Thymus (tissue), 14 donors: ENCODE measurements at places on chromosomes 6 and 20. TPM values are rescaled to one million over a fixed set of nuclear protein-coding genes. Genes with fewer than 3 reads are reported as not detected.

DNA sequence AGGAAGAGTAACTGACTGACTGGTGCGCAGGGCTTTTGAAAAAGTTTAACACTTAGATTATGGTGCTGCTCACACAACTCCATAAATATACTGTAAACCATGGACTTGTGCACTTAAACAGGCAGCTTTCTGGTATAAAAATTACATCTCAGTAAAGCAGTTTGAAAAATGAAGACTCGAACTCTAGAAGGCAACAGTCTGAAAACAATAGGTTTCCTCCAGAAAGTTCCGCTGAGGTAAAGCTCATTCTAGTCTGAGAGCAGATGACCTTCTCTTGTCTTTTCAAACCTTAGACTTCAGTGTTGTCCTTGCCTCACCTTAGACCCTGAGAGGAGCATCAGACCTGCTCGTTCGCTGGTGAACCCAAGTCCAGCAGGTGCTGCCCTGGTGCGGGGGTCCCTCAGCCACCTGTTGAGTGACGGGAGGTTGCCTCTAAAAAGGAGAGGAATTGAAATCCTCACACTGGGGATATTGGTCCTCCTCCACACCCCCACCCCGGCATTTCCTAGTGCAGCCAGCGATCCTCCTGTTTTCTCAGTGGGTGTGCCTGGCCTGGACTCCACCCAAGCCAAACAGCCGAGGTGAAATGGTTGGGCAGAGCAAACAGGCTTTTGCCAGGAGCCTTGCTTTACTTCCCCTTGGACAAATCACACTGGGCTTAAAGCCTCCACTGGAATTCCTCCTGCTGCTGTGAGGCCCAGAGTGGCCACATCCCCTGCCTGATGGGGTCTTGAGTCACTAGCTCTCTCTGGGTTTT, 14.7 kb upstream of the PYGB start:
- DNase-seq: no peak
- H3K4me1 ChIP-seq: no peaks in the 10 kb centered on the region
- peaks cover 6% of the 10 kb centered on the region for H3K36me3 ChIP-seq
- no peak overlapping the region for H3K27ac ChIP-seq

DNA sequence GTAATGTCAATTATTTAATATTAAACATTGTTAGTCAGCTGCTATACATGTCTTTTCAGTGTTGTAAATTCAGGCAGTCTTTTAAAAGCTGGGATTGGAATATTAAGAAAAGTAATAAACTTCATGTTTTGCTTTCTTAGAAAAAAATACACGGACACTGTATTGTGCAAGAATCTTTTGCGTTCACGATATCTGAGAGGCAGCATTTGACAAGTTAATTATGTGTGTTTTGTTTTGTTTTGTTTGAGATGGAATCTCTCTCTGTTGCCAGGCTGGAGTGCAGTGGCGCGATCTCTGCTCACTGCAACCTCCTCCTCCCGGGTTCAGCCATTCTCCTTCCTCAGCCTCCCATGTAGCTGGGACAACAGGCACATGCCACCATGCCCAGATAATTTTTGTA, 1661.3 kb downstream of the HACE1 start:
- H3K36me3 ChIP-seq: no peaks in the 10 kb centered on the region
- no peak for DNase-seq
- H3K27ac ChIP-seq: no peak overlapping the region
- no peaks in the 10 kb centered on the region for H3K27me3 ChIP-seq
- H3K4me1 ChIP-seq: no peaks in the 10 kb centered on the region

The PROKR2 gene
- not detected for total RNA-seq

DNA sequence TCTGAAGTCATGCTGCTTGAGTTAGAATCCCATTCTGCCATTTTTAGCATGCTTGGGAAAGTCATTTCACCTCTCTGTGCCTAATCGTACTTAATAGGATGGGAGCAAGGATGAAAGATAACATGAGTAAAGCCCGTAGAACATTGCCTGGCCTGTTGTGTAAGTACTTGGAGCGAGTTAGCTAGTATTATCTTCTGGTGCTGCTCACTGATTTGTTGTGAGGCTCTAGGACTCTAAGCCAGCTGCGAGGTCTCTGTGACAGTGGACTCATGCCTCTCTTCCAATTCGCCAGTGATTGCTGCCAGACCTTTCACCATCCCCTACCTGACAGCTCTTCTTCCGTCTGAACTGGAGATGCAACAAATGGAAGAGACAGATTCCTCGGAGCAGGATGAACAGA, 17.8 kb downstream of the TAF8 start:
- H3K4me3 ChIP-seq: no peak overlapping the region
- H3K4me1 ChIP-seq: no peaks in the 10 kb centered on the region
- peaks cover 74% of the 10 kb centered on the region for H3K36me3 ChIP-seq
- no peak for DNase-seq
- no peaks in the 10 kb centered on the region for H3K27me3 ChIP-seq
- H3K27ac ChIP-seq: no peak overlapping the region

GRCh38 chr6:44222486-44223318, 693 bp upstream of the SLC29A1 start:
- peak overlapping the region; percentile 74 for H3K4me3 ChIP-seq
- no peak for DNase-seq
- H3K36me3 ChIP-seq: no peaks in the 10 kb centered on the region
- H3K4me1 ChIP-seq: peaks cover 92% of the 10 kb centered on the region

- no peaks in the 10 kb centered on the region for H3K27me3 ChIP-seq
- no peaks in the 10 kb centered on the region for H3K4me1 ChIP-seq
- H3K36me3 ChIP-seq: no peaks in the 10 kb centered on the region
- no peak overlapping the region for H3K4me3 ChIP-seq
- H3K27ac ChIP-seq: no peak overlapping the region
- no peak for DNase-seq
These were observed 96.8 kb upstream of the MLIP start for GRCh38 chr6:54014440-54014839.

- no peaks in the 10 kb centered on the region for H3K27me3 ChIP-seq
These were observed 1.1 kb upstream of the PHF10 start for GRCh38 chr6:169725125-169726048.

DNA sequence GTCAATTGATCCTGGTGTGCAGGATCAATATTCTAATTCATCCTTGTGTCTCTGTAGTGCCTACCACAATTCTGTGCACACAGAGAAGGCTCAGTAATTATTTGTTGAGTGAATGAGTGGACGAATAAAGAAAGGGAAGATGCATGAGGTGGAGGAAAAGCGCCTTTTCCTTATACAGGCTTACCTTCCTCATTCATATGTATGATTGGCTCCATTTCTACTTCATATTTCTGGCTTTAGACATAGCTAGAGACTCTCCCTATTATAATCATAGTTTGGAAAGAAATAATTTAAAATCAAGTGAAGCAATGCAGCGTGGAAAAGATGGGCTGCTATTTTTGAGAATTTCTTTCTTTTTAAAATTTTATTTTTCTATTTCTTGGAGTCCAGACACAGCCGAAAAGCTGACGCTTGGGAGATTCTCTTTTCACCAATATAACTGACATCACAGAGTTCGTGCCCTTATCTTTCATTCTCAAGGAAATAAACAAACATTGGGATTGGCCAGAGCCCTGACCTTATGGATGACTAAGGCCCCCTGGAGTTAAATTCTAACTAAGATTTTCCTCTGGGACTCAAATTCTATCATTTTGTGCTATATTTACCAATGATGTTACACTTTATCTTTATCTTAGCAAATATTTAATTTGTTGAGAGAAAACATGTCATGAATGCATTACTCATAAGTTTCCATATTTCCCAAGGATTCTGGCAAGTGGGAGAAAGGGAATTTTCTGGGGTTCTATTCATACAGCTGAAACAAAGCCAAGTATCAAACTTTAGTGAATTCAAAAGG, 48.1 kb downstream of the PRL start:
- no peak overlapping the region for H3K4me3 ChIP-seq
- no peak overlapping the region for H3K27ac ChIP-seq
- peaks cover 3% of the 10 kb centered on the region for H3K4me1 ChIP-seq
- DNase-seq: no peak

The SYCP2L gene
- 0.99 TPM for total RNA-seq

GRCh38 chr6:28673787-28674671, 148.3 kb downstream of the GPX5 start:
- DNase-seq: no peak
- H3K27me3 ChIP-seq: peaks cover 11% of the 10 kb centered on the region
- H3K27ac ChIP-seq: no peak overlapping the region
- H3K4me1 ChIP-seq: no peaks in the 10 kb centered on the region

- H3K36me3 ChIP-seq: no peaks in the 10 kb centered on the region
- H3K4me1 ChIP-seq: no peaks in the 10 kb centered on the region
- H3K27me3 ChIP-seq: no peaks in the 10 kb centered on the region
- no peak overlapping the region for H3K4me3 ChIP-seq
- no peak for DNase-seq
These were observed 159.8 kb downstream of the ZFP64 start for GRCh38 chr20:52031563-52032303.

DNA sequence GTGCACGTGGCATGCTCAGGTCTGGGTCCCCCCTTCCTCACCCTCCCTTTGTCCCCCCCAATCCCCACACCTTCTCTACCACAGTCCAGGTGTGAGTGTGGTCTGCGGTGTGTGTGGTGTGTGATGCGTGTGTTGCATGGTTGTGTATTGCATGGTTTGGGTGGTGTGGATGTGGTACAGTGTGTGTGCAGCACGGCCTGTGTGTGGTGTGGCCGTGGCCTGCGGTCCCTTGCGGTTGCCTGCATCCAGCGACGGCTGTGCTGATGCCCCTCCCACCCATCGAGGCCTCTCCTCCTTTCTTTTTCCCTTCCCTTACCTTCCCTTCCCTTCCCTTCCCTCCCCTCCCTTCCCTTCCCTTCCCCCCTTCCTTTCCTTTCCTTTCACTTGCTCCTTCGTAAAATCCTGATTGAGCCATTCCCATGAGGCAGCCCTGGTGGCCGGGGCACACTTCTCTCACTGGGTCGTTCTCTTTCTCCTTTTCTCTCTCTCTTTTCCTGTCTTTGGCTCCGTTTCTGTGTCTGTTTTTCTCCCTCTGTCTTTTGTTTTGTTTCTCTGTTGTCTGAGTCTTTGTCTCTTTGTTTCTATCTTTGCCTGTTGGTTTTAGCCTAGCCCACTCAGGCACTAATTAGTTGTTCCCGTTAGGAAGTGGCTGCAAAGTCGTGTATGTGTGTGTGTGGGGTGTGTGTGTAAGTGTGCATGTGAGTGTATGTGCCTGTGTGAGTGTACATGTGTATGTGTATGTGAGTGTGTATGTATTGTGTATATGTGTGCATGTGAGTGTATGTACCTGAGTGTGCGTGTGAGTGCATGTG, 65.7 kb downstream of the SRC start:
- H3K4me3 ChIP-seq: peak overlapping the region; percentile 17
- H3K36me3 ChIP-seq: no peaks in the 10 kb centered on the region
- DNase-seq: peak; percentile 26
- peaks cover 12% of the 10 kb centered on the region for H3K27me3 ChIP-seq

GRCh38 chr6:75326557-75327258, 42.1 kb upstream of the TMEM30A start:
- H3K27ac ChIP-seq: no peak overlapping the region
- no peak overlapping the region for H3K4me3 ChIP-seq

- H3K27ac ChIP-seq: no peak overlapping the region
- H3K4me1 ChIP-seq: no peaks in the 10 kb centered on the region
- DNase-seq: no peak
- H3K4me3 ChIP-seq: no peak overlapping the region
- H3K36me3 ChIP-seq: no peaks in the 10 kb centered on the region
These were observed 50.8 kb downstream of the EYA2 start for GRCh38 chr20:46945465-46945864.

GRCh38 chr6:137256350-137257103, 37.3 kb upstream of the IFNGR1 start:
- DNase-seq: no peak
- H3K36me3 ChIP-seq: no peaks in the 10 kb centered on the region
- no peak overlapping the region for H3K27ac ChIP-seq
- H3K4me3 ChIP-seq: no peak overlapping the region
- no peaks in the 10 kb centered on the region for H3K4me1 ChIP-seq
- H3K27me3 ChIP-seq: no peaks in the 10 kb centered on the region

The C6orf89 gene
- 20.5 TPM for total RNA-seq

DNA sequence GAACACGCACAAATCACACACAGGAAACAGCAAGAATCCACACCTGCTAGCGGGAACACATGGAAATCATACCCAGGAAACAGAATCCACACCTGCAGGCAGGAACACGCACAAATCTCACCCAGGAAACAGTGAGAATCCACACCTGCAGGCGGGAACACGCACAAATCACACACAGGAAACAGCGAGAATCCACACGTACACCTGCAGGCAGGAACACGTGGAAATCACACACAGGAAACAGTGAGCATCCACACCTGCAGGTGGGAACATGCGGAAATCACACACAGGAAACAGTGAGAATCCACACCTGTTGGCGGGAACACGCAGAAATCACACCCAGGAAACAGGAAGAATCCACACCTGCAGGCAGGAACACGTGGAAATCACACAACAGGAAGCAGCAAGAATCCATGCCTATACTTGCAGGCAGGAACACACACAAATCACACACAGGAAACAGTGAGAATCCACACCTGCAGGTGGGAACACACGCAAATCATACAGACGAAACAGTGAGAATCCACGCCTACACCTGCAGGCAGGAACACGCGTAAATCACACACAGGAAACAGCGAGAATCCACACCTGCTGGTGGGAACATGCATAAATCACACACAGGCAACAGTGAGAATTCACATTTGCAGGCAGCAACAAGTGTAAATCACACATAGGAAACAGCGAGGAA, 108.6 kb downstream of the DLL1 start:
- H3K4me1 ChIP-seq: no peaks in the 10 kb centered on the region
- no peak for DNase-seq
- H3K4me3 ChIP-seq: no peak overlapping the region
- H3K27ac ChIP-seq: no peak overlapping the region

DNA sequence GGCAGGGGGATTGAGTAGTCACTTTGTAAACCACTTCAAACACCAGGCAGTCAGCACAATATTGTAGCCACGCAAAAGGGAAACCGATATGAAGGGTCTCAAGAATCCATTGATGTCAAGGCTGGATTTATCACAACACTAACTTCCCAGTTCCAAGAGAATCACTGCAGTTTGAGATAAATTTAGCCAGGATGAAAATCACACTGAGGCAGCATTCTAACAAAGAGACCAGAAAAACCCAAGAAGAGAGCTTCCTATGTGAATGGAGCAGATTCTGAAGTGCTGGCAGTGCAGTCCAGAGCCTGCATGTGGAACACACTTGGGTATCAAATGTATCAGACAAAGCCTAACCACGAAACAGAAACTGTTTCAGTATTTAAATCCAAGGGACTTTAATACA, 84.6 kb downstream of the KIF16B start:
- DNase-seq: no peak
- no peaks in the 10 kb centered on the region for H3K4me1 ChIP-seq
- no peaks in the 10 kb centered on the region for H3K36me3 ChIP-seq
- no peaks in the 10 kb centered on the region for H3K27me3 ChIP-seq
- H3K27ac ChIP-seq: no peak overlapping the region

DNA sequence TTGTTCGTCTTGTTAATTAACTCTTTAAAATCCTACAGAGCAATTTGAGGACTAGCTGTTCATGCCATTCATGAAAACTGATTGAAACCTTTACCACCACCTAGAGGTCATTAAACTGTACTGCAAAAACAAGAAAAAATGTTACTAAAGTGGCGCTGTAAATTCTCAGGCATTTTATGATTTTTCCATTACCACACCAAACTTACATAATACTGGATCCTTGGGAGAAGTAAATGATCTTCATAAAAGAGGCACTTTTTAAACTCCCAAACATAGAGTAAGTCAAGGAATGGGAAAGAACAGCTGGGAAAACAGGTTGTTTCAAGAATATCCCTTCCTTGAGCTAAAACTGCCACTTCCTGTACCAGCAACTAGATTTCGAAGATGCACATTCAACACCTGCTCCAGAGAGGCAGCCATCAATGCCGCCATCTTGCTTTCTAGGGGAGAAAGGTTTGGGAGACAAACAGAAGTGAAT, 54.3 kb downstream of the MYLIP start:
- H3K36me3 ChIP-seq: no peaks in the 10 kb centered on the region
- H3K27ac ChIP-seq: no peak overlapping the region
- H3K4me1 ChIP-seq: peaks cover 13% of the 10 kb centered on the region
- H3K27me3 ChIP-seq: no peaks in the 10 kb centered on the region
- peak; percentile 62 for DNase-seq
